Dermis blood vessel endothelial cell (primary cell): ENCODE measurements at places on chromosomes 7 and 10. TPM values are rescaled to one million over a fixed set of nuclear protein-coding genes. Genes with fewer than 3 reads are reported as not detected.

IKZF1 gene
- 0.17 TPM in 1 of 2 replicates, not detected in the other for total RNA-seq

SORBS1 gene
- 0.68 and 3.6 TPM in 2 replicates for total RNA-seq

GNA12 gene
- total RNA-seq = 17.4 and 78.6 TPM in 2 replicates

IRF5 gene
- total RNA-seq = 0.09 and 0.17 TPM in 2 replicates

TCERG1L gene
- total RNA-seq = not detected in 2 replicates

POLR3A gene
- total RNA-seq = 12.1 and 16.0 TPM in 2 replicates

FAM241B gene
- total RNA-seq = not detected in 2 replicates

RBAK gene
- 8.7 and 10.1 TPM in 2 replicates for total RNA-seq

CFTR gene
- total RNA-seq = not detected in 2 replicates

CTAGE8 gene
- 0.14 TPM in 1 of 2 replicates, not detected in the other for total RNA-seq

TMEM229A gene
- not detected in 2 replicates for total RNA-seq

ZNF862 gene
- 10.0 and 12.1 TPM in 2 replicates for total RNA-seq

AZGP1 gene
- not detected in 2 replicates for total RNA-seq

NCOA4 gene
- total RNA-seq = 256 and 296 TPM in 2 replicates

DNAJB9 gene
- 22.4 and 41.5 TPM in 2 replicates for total RNA-seq

CLRN3 gene
- total RNA-seq = 0.19 TPM in 1 of 2 replicates, not detected in the other

IDI1 gene
- total RNA-seq = 59.6 and 95.5 TPM in 2 replicates

ABCB1 gene
- total RNA-seq = 4.6 and 16.2 TPM in 2 replicates
